ENCODE measurements at places on chromosomes 2 and 18.

GRCh38 chr2:64327129-64327509 is 126.8 kb upstream of the LGALSL start:
- DNase-seq: no peak

GRCh38 chr2:8049851-8050571 is 631.8 kb upstream of the ID2 start:
- no peak for DNase-seq

DNA sequence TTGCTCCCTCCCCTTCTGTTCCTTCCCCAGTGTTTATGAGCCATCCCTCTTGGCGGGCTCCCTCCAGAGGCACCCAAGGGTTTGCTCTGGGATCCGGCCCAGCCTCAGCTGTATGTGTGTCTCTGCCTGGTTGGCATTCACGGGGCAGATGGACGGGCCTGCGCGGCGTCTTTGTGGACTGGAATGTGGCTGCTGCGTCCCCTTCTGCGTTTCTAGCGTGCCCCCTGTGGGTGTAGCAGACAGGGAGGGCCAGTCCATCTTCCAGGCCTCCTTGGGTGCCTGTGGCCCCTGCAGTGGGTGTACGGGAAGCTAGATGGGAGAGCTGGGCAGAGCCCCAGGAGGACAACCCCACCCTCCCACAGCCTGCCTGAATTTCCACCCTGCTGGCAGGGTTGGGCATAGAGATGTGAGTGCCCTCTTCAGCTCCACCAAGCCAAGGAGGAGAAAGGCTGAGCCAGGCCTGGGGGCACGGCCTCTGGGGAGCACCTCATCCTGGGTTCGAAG is 15.7 kb downstream of the GPC1 start:
- no peak for DNase-seq

DNA sequence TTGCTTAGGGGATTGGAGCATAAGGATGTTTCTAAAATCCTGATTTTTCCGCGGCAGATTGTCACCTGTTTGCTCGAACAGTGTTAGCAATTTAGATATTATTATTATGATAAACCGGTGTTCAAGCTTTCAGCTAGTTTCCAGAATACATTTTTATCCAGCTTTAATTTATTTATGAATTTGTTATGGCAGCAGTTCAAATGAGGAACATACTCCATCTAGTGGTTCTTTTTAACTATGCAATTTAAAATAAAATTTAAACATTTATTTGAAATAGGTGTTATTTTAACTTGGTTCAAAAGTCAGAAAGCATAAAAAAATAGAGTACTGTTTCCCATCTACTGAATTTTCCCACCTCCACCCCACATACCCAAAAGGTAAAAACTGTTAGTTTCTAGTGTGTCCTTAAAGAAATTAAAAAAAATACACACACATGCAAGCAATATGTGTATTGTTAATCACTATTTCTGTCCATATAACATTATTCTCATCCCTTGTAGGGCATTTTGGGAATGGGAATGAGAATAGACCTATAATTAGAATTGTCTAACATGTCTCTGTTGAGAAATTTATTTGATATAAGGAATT is 23.2 kb downstream of the ACOXL start:
- DNase-seq: peak; percentile 31
